ENCODE measurements at places on chromosomes 16 and 17.

- no peak for DNase-seq
Observed at GRCh38 chr16:73356401-73357079, 308.6 kb upstream of the ZFHX3 start.

GRCh38 chr16:54926166-54926838 lies 4.4 kb upstream of the IRX5 start:
- no peak for DNase-seq

DNA sequence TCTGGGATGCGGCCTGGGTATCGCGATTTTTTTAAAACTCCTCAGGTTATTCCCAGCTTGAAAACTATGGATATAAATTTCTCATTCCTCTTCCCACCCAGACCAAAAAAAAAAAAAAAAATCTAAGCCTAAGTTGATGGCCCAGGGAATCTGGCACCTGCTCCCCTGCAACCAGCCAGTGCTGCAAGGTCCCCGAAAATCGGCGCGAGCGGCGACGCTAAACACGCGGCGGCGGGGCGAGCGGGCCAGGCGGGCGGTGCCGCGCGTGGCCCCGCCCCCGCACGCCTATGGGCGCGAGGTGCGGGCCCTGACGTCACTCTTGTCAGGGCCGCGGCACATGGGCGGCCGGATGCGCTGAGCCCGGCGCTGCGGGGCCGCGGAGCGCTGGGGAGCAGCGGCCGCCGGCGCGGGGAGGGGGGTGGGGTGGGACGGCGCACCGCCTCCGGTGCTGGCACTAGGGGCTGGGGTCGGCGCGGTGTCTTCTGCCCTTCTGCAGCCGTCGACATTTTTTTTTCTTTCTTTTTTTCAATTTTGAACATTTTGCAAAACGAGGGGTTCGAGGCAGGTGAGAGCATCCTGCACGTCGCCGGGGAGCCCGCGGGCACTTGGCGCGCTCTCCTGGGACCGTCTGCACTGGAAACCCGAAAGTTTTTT lies at the start of gene HLF:
Gene HLF (plus strand): TSS at position 316 of the 654 bp plus-strand sequence. CDS start 525 bp downstream, outside the sequence.
- DNase-seq = peak; percentile 31

DNA sequence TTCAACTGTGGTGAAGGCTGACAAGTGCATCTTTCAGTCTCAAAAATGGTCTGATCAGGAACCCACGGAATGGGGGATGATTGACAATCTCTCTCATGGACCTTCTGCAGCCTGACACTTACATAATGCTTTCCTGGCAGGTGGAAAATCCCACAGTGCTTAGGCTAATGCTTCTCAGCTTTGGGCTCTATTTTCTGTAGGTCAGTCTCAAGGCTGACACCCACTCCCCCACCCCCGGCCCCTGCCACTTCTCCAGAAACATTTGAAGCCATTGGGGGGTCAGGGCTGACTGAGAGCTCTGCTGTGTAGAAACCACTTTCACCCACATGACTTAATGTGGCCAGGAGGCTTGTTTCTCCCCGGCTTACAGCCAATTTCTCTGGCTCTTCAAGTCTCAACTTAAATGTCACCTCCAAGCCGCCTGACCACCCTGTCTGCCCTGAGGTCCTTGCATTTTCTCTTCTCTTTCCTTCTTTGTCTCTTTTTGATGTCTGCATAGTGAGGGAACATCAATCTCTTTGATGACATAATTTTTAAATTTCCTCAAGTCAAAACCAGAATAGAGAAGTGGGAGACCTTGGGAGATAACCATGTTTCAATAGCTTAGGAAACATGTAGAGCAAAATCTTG lies 16.7 kb upstream of the IRF8 start:
- no peak for DNase-seq

DNA sequence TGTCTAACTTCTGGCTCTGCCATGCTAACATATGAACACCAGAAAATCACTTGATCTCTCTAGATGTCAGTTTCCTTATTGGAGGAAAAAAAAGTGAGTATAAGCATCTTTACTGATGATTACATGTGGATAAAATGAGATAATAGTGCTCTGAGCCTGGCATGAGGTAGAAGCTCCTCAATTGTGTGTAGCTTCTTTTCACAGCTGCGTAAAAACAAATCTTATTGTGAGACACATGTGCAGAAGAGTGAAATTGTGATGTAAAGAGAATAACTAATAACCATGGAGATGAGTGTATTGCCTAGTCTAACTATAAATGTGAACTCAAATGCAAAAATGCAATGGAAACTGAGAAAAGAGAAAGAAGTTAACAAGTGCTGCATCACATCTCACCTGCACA lies 44.7 kb downstream of the CDH11 start:
- no peak for DNase-seq

DNA sequence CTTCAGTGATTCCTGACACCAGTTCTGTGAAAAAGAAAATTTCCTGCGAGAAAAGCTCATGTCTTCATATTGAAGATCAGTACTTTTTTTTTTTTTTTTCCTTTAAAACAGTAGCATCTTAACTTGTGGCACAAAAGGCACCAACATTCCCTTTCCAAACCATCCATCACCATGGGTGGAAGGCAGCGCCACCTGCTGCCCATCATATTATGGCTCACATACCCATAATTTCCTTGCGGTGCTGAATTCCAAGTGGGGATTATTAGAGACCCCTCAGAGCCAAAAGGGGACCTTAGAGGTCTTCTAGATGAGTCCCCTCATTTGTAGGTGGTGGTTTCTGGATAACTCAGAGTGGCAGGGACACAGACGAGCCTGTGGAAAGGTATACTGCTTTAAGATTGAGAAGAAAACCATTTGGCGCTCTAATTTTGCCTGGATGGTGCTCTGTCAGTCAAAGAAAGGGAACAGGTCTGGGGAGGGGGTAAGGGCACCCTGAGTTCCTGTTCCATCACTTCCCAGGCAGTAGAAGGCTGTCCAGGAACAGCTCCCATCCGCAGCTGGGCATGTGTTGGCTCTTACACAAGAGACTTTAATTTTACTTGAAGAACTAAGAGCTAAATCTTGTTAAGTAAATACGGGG lies 7.9 kb upstream of the SOST start:
- DNase-seq = no peak

DNA sequence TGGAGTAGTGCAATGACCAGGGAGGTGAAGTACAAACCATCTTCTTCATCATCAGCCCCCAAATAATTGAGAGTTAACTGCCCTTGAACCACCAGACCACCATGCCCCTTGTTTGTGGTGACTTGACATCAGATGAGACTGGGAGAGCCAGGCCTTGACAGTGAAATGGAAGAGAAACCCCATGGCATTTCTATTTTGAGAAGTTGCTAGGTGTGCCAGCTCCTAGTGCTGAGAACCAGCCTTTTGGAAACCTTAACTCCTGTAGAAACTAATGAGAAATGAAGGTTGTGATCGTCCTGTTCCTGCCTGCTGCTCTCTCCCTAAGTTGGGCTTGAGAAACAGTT lies 2.8 kb downstream of the TMEM94 start:
- DNase-seq = no peak

DNA sequence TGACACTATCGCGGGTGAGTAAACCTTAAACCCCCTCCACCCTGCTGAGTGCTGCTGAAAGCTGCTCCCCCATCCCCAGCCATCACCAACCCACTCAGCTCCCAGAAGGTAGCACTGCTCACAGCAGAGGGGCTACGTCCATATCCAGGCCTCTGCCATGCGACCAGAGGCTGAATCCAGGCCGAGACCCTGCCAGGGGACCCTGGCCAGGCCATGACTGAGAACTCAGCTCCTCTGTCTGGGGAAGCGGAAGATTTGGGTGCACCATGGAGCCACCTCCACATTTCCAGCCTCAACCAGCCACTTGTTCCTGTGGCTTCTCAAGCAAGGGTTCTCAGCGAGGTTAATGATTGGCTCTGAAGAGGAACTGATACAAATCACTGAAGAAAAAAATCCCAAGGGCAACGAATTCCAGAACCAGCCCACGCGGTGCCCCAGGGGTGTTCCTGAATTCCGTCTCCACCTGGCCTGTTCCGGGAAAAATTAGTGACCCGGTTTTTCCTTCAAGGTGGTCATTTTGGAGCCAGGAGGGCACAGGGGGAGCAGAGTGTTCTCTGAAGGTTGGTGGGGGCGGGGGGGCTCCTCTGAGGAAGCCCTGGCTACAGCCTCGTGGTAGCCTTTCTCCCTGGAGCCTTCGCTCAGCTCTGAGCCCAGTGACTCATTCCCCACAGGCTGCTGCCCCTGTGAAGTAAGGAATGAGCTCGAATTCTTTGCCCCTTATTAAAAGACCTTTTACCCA lies 9.3 kb upstream of the SLC16A5 start:
- DNase-seq = no peak

DNA sequence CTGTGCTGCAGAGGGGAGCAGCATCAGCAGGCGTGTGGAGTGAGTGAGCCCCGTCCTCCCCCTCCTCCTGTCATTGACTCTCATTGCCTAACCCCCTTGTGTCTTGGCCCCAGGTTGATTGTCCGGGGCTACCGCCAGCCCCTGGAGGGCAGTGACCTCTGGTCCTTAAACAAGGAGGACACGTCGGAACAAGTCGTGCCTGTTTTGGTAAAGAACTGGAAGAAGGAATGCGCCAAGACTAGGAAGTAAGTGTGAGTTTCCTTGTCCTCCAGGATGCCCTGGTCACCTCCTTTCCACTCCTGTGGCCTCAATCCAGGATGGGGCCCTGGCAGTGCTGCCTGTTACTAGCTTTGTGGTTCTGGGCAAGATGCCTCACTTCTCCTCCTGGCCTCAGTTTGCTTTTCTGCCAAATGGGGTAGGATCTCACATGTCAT lies 87.0 kb downstream of the ABCC1 start:
- no peak for DNase-seq

GRCh38 chr16:89599451-89599858 lies 14.0 kb upstream of the DPEP1 start:
- no peak for DNase-seq

- DNase-seq = no peak
Observed at GRCh38 chr16:84741340-84741830, 41.6 kb downstream of the USP10 start.

DNA sequence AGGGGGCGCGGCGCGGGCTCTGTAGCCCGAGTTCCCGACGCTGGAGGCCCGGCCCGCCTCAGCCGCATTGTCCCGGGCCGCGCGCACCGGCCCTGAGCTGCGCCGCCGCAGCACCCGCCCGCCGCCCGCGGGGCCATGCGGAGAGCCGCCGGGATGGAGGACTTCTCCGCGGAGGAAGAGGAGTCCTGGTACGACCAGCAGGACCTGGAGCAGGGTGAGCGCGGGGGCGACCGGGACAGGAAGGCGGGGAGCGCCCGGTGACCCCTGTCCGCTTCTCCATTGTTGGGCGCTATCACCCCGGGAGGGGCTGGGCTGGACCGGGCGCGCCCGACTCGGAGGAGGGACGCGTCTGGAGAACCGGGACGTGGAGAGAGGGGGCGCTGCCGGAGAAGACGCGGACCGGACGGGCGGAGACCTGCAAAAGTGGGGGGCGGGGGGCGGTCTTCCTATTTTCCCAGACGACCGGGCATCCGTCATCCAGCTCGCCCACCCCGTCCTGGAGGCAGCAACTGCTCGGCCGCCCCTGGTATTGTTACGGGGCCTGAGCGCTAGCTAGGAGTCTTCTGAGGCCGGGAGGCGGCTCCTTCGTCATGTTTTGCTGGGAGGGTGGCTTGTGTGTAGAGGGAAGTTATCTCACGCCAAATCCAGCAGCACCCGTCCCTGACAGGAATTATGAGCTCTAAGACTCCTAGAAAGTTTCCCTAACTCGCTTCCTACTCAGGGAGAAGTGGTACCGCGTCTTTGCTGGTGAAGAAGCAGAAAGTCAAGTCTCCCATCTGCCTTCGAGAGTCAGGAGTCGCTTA lies 678 bp downstream of the CDR2L start:
- DNase-seq = no peak

- DNase-seq = no peak
Observed at GRCh38 chr17:77160875-77161530, 20.2 kb downstream of the SEC14L1 start.

GRCh38 chr17:61087024-61087423 lies 312.6 kb upstream of the TBX2 start:
- no peak for DNase-seq

DNA sequence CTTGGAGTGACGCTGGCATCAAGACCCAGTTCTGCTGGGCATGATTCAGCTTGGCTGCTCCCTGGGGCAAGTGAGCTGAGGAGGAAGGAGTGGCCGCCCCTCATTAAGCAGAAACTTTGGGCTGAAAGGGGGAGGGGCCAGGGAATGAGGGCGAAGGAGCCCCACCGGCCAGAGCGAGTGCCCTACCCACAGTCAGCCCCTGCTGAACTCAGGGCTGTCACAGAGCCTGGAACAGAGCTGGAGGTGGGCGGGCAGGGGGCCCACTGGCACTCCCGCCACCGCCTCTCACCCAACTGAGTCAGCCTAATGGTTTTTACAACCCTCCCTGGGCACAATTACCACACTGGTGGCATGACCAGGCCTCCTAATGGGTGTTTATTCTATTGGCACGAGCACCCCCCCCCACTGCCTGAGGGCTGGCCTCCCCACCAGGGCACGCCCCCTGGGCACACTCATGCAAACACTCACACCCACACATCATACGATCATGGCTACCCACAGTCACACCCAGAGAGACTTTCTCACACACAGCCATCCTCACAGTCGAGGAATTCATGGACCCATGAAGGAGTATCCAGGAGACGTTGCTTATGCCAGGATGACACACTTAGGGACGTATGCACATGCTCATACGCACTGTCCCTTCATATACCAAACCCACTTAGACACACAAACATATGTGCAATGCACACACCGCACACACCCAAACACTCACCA lies 19.2 kb downstream of the UNC119 start:
- DNase-seq = no peak

DNA sequence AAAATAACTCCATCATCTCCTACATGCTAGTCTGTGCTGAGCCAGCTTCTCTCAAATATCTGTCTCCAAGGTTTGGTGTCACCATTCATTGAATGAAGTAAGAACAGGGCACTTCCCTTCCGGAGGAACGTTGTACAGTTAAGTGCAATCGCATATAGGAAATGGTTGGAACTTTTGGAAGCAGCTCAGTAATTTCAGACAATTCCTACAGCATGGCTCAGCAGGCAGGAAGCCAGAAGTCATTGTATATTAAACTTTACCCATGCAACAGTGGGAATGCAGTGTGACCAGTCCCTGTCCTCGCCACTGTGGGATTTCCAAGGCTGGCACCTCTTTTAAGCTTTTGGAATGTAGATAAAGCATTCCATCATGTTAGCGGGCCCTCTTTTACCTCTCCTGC lies 51.1 kb upstream of the MYH2 start:
- no peak for DNase-seq

- no peak for DNase-seq
Observed at GRCh38 chr17:50356418-50356817, 10.5 kb downstream of the XYLT2 start.

DNA sequence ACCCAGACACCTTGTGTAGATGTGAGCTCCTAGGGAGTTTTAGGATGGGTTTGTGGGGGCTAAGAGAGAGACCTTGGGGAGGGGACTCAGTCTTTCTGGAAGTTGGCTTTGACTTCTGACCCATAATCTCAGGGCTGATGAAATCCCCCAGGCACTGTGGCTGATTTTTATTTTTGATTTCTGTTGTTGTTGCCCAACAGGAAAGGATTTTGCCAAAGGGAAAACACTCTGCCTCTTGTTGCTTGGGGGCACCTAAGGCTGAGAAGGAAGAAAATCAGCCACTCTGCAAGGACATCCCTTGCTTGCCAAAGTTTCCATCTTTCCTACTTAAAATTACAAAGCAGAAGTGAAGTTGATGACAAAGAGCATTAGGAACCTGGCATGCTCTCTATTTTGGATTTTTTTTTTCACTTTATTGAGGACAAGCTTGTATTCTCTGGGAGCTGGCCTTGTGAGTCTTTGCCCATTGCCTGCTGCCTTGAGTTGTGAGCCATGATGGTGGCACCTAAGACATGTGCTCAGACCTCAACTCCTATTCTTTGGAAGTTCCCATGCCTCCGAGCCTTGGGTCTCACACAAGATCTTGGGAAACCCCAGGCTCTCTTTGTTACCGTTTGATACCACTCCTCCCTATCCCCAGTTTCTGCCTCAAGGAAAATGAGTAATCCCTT lies 3.2 kb upstream of the C1QTNF1 start:
- DNase-seq = no peak

- no peak for DNase-seq
Observed at GRCh38 chr16:90081606-90081970, 4.5 kb upstream of the PRDM7 start.

All from activated CD8-positive, alpha-beta memory T cell treated with anti-CD3 and anti-CD28 coated beads for 4 hours (primary cell).